SIG-M5 (cell line): ENCODE measurements at places on chromosomes 3 and 15.

GRCh38 chr15:64146041-64146440, 5.5 kb upstream of the SNX22 start:
- DNase-seq: no peak

GRCh38 chr15:77823736-77824135, 191.0 kb upstream of the LINGO1 start:
- DNase-seq: no peak

GRCh38 chr3:128735884-128736283, 9.9 kb downstream of the RAB7A start:
- DNase-seq: no peak

GRCh38 chr3:39848365-39848764, 39.0 kb downstream of the MYRIP start:
- DNase-seq: no peak

DNA sequence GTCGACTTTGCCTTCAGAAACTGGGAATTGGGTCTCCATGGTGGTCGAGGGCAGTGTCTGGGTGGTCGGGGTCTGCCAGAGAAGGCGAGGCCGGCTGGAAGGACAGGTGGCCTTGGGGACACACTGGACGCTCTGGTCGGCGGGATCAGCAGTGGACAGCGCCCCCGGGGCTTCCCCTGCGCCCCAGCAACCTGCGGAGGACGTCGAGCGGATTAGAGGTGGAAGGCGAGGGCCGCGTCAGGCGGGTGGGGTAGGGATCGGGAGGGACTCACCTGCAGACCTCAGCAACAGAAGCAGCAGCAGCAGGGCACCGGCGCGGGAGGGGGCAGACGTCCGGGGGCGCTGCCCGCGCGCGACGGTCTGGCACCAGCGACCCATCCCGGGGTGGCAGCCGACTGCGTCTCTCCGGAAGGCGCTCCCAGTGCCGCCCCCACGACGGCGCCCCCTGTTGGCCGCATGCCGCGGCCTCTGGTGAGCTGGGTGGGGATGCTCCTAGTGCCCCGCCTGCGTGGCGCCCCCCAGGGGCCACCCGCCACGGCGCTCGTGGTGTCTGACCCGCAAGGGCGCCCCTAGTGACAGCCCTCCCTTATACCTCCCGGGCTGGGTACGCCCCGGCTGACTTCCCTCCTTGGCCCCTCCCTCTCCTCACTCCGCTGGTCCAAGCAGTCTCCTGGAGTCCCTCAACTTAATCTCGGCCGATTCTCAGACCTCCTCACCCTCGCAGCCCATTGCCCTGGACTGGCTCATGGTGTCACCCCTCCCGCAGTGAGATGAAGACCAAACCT, at the start of gene PRSS50:
Gene PRSS50 (minus strand): TSS at position 423 of the 785 bp plus-strand sequence. CDS start 45 bp downstream, at position 378.
- no peak for DNase-seq

DNA sequence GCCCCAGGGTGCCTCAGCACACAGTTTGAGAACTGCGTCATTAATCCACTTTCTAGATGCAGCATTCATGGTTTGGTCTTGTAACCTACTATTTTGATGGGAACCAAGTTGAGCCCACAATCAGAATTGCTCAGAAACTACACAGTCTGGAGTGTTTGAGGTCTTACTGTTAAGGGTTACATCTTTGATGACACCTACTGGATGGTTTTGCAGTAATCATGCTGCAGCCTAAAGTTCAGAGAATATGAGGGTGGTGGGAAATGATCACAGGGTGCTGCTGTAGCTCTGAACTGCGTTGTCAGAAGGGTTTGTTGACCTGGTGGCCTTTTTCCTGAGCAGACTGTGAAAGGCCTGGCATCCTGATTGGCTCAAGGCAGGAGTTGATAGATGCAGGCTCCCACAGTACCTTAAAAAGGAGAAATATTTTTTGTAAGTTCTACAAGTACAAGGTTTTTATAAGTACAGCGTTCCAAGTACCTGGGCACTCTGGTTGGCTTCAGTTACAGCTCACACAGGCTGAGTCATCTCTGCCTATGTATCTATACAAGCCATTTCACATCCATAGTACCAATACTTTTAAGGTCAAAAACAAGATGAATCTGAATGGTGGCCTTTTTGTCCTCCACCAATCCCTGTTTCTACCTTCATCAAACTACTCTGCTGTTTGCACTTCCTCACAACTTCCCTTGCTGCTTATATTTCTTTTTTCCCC, 60.5 kb upstream of the ACKR4 start:
- no peak for DNase-seq

DNA sequence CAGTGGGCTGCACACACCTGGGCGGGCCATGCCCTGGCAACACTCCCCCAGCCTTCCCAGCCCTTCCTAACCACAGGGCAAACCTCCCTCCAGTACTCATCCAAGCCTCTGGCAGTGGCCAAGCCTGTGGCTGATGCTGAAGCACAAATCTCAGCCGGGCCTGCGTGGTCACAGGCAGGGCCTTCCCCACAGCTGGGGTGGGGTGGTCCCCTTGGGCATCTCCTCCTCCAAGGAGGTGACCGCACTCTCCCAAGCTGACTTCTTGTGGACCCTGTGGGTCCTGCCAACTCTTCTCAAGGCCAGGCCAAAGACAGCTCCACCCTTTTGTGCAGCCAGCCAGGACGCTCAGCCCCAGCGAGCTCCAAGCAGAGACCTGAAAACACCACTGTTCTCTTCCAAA, 21.4 kb downstream of the GRAMD2A start:
- no peak for DNase-seq

- DNase-seq: no peak
These were observed 461.4 kb downstream of the NSUN3 start for GRCh38 chr3:94524102-94524919.
